Cardiac fibroblast (primary cell): ENCODE measurements at places on chromosomes 6 and 20.

GRCh38 chr6:140344142-140344913 is 969.9 kb upstream of the CITED2 start:
- DNase-seq, result peak; percentile 70

DNA sequence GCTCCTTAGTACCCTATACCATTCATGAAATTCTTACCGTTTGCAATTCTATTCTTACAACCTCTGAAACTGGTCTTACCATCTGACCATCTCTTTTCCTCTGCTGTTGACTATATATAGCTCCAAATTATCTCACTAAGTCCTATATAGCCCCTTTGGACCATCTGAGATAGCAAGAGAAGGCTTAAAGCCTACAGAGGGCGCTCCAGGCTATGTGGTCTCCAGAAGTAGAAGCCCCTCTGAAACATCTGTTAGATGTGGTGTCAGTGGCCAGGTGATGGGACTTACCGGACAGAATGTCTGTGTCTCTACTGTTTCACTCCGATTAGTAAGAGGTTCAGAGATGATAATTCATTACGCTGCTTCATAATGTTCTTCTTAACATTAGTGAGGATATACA is 140.7 kb upstream of the BMP2 start:
- no peak for DNase-seq

DNA sequence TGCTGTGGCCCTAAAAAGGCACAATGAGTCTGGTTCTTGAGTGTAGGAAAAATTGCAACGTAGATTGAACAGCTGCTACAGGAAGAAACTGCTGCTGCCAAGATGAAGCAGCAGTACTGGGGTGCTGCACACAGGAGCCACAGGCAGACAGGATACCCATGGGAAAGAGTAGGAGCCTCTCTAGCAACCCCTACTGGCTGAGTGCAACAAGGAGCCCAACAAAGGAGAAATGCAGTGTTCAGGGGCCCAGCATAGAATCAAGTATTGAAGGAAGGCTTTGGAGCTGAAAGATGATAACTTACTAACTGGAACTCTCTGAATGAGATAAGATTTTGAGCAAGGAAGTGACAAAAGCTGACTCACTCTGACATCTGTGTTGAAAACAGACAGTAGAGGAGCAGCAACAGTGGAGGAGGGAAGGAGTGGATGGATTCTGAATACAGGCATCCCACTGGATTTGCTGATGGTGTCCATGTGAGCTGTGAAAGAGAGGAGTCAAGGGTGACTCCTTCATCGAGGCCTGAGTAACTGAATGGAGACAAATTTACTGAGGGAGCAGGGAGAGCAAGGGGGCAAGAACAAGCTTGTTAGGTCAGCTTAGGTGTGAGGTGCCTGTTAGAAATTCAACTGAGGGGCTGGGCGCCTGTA is 534.7 kb upstream of the JARID2 start:
- DNase-seq, result peak; percentile 93

DNA sequence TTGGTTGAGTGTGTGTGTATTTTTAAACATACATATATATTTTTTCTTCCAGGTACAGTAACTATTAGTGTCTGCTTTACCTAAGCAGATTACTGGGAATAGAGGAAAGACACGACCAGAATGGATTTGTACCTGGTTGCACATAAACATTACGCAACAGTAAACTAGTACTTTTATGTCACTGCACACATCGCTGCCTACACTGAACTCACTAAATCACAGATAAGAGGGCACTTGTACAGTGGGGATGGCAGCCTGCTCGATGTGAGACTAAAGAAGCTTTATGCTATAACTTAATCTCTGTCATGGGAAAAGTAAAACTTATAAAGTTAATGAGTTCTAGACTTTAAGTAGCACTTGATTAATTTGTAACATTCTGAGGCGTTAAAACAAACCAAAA is 89.5 kb upstream of the SIM1 start:
- no peak for DNase-seq

GRCh38 chr20:55744896-55745295 is 260.4 kb downstream of the CBLN4 start:
- no peak for DNase-seq

DNA sequence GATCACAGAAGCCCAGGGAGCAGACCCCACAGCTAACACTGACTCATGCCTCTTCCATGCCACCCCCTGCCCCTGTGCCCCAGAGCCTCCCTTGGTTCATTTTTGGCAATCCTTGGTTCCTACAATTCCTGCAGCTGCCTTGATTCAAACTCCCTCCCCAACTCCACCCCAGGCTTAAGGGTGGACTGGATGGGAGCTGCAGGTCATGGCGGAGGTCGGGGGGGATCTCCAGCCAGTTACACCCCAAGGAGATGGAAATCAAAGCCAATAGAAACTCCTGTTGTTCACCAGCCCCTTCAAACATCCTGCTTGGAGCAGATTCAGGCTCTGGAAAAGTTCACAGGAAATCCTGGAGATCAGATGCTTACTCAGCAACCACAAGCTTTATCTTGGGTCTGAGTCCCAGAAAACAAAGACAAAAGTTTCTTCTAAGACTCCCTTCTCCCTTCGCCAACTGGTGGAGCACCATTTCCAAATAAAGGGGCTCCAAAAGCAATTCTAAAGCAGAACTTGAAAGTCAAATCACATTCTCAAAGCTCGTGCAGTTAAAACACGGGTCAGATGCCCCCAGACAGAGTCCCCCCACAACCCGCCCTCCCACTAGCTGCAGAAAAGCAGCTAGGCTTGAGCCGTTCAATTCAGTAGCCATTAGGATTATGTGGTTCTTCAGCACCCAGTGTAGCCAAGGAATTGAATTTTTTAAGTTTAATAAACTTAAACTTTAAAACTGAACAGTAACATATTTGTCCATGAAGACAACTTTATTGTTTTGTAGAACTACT is 149.5 kb downstream of the ANKRD60 start:
- DNase-seq, result peak; percentile 13

- no peak for DNase-seq
These were observed 417.0 kb downstream of the HAO1 start for GRCh38 chr20:7523288-7523687.

DNA sequence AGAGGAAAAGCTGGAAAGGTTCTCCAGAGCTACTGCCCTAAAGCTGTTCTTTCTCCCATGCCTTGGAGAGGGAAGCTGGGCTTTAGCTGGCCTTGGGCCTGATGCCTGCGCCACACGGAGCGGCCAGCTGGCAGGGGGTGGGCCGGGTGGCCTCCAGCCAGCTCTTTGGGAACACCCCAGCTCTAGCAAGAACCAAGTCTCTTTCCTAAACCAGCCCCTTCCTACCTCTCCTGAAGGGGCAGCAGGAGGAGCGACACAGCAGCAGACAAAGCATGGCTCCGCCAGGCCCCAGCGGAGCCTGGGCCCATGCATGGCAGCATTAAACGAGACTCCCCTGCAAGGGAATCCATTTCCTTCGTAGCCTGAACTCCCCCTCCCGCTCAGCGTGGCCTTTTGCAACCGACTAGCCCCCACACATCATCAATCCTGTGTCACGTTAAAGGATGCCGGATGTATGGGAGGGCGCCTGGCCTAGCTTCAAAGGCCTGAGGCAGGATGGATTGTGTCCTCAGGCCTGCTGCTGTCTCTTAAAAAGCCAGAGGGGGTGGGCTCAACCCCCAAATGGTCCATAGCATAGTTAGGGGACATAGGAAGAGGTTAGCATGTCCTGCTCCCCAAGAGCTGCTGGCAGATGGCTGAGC is 14.0 kb downstream of the MRPS18A start:
- no peak for DNase-seq

DNA sequence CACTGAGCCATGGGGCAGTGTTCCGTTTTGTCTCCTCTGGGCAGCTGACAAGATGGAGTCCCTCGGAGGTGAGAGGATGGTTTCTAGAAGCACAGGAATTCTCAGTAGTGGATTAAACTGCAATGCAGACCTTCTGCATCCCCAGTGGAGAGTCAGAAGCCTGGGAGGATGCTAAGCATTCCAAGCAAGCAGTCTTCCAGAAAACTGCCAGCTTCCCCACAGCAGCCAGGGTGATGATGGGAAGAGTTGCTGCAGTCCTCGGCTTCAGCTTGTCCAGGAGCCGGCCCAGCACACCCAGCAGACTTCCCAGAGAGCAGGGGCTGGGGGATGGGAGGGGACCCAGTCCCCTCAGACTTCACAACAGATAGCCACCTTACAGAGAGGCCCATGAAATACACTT is 163.6 kb downstream of the LY86 start:
- DNase-seq, result peak; percentile 62

DNA sequence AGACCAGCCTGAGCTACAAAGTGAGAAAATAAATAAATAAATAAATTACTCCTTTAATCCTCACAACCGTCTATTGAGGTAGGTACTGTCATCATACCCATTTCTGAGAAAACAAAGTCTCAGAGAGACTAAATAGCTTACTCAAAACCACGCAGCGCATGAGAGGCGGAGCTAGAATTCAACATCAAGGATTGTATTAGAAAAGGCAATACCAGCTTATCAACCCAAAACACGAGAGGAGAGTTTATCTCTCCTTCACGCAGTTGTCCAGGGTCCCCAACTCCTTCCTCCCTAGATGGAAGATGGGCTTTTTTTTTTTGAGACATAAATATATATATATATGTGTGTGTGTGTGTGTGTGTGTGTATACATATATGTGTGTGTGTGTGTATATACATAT is 12.2 kb downstream of the HNF4A start:
- DNase-seq, result no peak

DNA sequence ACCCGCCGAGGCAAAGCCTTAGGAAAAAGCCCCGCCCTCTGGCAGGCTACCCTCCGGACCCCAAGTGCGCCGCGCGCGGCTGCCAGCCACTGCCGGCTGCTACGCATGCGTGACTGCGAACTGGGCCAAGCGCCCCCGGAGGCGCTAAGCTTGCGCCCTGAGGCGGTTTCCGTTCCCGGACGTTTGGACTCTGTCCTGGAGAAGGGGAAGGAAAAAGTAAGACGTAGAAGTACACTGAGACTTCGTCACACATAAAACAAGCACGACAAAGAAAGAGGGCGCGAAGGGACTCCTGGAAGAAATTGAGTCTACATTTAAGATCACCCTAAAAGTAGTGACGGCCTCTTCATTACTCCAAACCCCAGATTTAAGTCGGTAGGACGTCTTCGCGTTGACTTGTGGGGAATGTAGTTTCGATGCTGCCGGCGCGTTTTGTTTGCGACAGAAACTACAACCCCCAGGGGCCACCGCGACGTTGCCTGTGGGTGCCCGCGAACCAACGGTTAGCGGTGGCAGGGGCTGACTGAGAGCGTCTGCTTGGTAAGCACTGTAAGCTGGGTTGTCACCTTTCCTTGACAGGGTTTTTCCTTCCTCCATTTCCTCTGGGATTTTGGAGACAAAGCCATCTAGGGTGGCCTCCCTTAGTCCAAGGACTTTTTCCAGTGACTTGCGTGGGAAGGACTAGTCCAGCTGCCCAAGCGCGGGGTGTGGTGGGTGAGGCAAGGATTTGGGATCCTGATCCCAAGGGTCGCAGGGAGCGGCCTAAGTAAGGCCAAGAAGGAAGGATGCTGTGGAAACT is at the start of gene CEP57L1:
TSS of gene CEP57L1 (plus strand) at position 472 of the 799 bp plus-strand sequence. CDS start 49,715 bp downstream, outside the sequence.
- peak; percentile 98 for DNase-seq

DNA sequence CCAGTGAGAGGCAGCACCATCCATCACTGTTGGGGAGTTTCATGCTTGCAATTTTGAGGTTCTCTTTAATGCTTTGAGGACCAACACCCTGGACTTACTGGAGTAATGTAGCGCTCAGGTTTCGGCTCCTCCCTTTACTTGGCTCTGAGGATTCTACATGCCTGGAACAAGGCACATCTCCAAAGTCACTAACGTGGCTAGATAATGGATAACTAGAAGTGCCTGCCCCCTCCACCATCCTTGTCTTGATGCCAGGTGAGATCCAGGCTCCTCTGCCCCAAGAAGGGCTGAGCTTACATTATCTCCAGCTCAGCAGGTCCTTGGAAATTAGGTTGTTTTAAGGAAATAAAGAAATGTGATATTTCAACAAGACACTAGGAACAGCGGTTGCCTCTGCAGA is 75.5 kb upstream of the ZNFX1 start:
- no peak for DNase-seq

GRCh38 chr6:57072108-57072507 is 17.9 kb upstream of the ZNF451 start:
- no peak for DNase-seq

GRCh38 chr6:73030257-73030656 is 195.0 kb downstream of the KHDC1L start:
- no peak for DNase-seq

GRCh38 chr6:170272341-170273065 is 18.4 kb downstream of the DLL1 start:
- no peak for DNase-seq

DNA sequence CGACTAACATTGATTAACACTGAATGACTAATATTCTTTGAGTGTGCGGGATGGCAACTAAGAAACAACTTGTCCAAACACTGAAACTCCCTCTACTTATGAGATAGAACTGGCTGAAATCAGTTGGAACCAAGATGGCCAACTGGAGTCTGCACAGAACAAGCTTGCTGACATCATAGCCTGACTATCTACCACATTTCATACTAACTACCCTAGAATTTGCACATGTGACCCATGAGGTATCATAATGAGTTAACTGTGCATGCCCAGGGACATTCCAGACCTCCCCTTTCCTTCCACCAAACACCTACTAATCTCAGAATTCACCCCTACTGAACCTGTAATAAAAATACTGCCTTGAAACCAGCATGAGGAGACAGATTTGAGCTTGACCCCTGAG is 43.2 kb downstream of the PHIP start:
- DNase-seq, result peak; percentile 14

DNA sequence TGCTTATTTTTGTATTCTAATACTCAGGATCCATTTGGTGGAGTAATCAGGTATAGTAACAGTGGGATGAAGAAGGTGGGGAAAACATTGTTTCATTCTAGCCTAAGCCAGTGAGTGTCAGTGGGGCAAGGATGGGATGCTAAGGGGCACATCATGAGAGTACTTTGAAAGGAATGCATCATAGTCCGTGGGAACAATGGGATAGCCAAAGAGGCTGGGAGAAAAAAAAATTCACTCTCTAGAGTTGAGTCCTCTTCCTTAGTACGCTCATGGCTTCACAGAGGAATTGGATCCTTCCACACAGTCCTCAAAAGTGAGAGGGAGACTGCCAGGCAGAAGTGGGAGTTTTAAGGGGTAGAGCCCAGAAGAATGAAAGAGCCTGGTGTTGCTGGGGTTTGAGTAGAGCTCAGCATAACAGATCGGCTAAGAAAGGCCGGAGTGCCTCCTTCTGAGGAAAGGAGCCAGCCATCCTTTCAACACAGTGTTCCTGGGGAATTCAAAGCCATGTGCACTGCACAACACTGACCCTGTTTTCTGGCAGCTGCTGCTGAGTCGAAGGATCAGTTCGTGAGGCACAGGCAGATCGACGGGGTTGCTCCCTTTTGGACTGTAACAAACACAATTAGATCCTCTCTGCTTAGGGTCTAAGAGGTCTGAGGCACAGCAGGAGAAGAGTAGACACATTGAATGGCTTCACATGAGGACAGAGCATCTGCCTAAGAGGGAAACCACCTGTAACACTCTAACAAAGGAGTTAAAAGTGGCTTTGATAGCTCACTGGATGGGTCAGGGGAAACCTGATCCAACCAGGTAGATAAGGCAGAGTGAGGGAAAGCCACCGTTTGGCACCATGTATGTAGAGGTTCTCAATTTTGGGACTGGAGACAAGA is 61.2 kb downstream of the ELOVL5 start:
- DNase-seq, result peak; percentile 62

- peak; percentile 57 for DNase-seq
These were observed 14.8 kb upstream of the CALHM6 start for GRCh38 chr6:116446399-116446798.
